ENCODE measurements at places on chromosomes 3 and 15.

- DNase-seq: no peak
Observed at GRCh38 chr15:70788114-70789049, 25.0 kb upstream of the UACA start.

GRCh38 chr3:124207873-124208485 is 216.1 kb upstream of the ROPN1 start:
- no peak for DNase-seq

- DNase-seq: no peak
Observed at GRCh38 chr3:126538316-126538715, 14.4 kb downstream of the CHST13 start.

GRCh38 chr3:44825264-44825925 is 36.3 kb upstream of the TMEM42 start:
- no peak for DNase-seq

DNA sequence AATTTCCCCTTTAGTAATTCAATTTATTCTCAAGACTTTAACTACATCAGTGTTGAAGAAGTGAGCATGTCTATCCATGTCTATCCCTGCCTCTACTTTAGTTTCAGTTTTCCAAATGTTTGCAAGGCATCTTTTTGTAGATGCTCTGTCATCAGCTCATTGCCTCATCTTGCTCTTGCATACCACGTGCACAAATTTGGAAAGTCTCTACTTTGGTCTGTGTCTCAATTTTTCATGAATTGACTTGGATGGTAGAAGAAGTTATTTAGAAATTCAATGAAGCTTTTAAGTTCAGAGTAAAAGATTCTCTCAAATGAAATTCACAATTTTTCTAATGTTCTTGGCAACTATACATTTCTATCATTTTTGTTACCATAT is 55.3 kb downstream of the CLDN1 start:
- DNase-seq: no peak

- peak; percentile 35 for DNase-seq
Observed at GRCh38 chr15:67064607-67065530, 533 bp upstream of the SMAD3 start.

DNA sequence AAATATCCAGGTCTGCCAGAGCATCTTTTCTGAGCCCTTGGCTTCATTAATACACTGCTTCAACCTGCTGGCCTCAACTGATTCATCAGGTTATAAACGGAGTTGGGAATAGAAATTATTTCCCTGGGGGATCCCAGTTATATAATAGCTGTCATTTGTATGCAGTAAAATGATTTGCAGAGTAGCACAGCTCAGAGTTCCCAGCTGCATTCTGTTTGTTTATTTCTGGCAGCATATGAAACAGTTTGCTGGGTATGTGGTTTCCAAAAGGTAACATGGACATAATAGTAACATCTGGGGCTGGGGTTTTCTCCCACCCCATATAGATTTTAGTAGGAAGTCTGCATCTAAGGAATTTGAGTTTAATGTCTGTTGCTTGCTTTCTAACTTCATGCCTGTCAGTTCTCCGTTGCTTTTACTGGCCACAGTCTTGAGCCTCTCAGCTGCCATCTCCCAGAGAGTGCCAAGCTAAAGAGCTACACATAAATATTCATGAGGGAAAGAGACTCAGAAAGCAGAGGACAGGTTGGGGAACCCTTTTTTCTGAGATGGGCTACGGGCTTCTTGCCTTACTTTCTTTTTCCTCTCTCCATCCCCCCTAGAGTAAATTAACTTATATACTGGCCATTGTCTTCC is 124.6 kb downstream of the TMEM108 start:
- no peak for DNase-seq

GRCh38 chr3:151468284-151468917 is 7.5 kb upstream of the IGSF10 start:
- peak; percentile 5 for DNase-seq

DNA sequence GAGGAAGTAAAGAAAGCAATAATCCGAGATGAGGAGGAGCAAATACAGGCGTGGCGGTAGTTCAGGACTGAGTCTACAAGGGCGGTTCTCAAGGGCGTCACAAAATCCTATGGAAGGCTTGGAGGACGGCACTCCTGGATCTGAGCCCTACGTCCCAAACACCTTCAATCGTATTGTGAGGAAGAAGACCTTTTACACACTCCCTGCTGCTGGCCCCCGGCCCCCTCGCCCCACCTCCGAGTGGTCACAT is 747 bp downstream of the PLD1 start:
- no peak for DNase-seq

DNA sequence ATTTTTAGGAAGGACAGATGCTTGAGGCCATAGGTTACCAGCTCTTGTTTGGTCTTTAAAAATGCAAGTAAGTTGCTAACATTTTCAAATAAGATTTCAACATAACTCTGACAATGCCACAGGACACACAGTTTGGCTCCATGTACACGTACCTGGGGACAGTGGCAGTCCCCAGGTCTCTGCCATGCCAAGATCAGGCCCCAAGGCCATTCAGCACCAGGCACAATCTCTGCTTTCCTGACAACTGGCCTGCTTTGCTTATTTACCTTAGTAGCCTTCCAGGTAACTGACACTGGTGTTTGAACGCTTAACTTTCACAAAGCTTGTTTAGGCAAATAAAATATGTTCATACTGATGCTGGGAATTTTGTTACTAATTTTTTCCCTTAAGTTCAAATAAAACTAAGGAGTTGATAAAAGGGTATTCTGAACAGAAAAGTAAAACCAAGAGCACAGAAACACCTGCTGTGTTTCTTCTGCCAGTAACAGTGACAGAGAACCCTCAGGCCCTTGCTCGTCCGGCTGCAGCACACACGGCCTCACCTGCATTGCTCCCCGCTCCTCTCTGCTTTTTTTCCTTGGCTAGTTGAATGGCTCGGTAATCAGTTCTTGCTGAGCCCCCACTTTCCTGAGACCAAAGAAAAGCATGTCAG is 16.5 kb downstream of the ZXDC start:
- DNase-seq: no peak

DNA sequence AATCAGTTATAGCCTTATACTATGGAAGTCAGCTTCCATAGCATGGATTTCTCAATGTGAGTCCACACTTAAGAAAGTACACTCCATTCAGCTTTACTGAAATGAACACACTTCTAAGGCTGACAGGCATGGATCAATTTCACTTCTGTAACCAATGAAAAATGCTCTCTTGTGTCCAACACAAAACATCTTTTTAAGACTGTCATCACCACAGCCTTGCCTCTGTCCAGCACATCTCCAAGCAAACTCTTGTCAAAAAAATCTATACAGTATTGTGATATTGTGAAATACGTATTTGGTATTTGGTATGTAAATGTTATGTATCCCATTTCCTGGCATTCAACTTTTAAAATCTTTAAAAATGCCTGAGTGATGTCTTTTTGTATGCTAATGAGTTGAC is 208.7 kb downstream of the RAP2B start:
- no peak for DNase-seq

DNA sequence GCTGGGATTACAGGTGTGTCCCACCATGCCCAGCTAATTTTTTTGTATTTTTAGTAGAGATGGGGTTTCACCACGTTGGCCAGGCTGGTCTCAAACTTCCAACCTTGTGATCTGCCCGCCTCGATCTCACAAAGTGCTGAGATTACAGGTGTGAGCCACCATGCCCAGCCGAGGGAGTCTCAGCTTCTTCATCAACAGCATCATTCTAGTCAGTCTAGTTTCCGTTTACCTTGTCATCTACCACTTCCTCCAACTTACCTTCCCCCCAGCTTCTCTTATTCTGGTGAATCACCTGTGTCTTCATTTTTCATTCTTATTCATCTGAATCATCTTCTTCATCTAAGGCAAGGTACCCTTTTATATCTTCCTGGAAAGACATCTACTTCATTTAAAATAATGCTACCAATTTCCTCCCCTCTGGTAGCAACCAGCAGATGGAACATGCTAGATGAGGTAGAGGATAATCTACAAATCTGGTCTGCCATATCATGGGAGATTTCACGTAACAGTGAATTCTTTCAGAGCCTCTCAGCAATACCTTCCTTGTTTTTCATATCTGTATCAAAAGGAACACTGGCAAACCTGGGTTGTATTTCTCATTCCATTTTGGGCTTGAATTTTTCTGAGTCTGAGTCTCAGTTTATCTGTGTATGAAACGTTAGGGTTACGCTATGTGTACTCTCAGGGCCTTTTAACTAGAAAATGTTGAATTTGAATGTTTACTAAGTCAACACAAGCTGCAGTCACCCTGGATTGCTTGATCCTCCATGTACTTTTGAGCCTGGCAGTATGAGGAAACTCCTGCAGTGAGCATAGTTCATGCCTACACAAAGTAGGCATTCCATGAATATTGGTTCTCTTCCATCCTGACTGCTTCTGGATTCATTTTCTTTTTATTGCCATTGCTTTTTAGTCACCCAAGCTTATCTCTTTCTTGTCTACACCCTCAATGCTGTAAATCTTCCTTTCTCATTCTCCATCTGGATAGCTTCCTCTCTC is 16.8 kb downstream of the LPP start:
- peak; percentile 47 for DNase-seq

GRCh38 chr3:43015572-43015971 is 36.5 kb downstream of the GASK1A start:
- no peak for DNase-seq

GRCh38 chr3:44842376-44842775 is 19.3 kb upstream of the TMEM42 start:
- no peak for DNase-seq

DNA sequence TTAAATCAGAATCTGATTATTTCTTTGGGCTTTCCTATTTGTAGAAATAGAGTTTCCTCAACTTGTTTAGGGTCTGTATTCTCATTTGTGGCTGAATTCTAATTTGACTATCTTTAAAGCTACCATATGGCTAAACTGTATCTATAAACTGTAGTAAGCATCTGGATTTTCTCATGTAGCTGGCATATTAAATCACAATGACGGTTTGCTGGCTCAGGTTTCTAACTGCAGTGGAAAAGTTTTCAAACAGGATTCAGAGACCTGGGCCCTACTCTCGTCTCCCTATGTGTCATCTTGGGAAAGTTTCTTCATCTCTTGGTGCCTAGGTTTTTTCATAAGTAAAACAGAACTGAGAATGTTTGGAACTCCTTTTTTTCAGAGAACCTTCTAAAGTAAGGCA is 68.3 kb downstream of the GALK2 start:
- DNase-seq: no peak

- no peak for DNase-seq
Observed at GRCh38 chr15:100712226-100712625, 109.8 kb downstream of the ASB7 start.

Data from activated CD4-positive, alpha-beta T cell treated with anti-CD3 and anti-CD28 coated beads, Interleukin-2, amount 50 U/mL, for 1 hour (primary cell).